ENCODE measurements at places on chromosomes 1 and 21. TPM values are rescaled to one million over a fixed set of nuclear protein-coding genes. Genes with fewer than 3 reads are reported as not detected.

Gene LSM10
- 55.3 TPM for total RNA-seq

Gene ACTN2
- 0.21 TPM for total RNA-seq

Gene SH2D2A
- total RNA-seq, result 453 TPM

Gene CFAP74
- total RNA-seq, result not detected

Gene NTRK1
- total RNA-seq, result 253 TPM

Gene RPE65
- not detected for total RNA-seq

Gene CLIC6
- total RNA-seq, result 1.3 TPM

Gene AGMAT
- 32.5 TPM for total RNA-seq

Gene SMIM12
- total RNA-seq, result 58.7 TPM

Gene VHLL
- total RNA-seq, result not detected

Gene TIMM17A
- total RNA-seq, result 92.6 TPM

Gene OR2AK2
- not detected for total RNA-seq

Gene KCNJ9
- not detected for total RNA-seq

Gene RUNX3
- 129 TPM for total RNA-seq

Gene RHD
- not detected for total RNA-seq

Gene CKS1B
- 178 TPM for total RNA-seq

Gene OR2T11
- not detected for total RNA-seq

Gene PADI4
- total RNA-seq, result not detected

Gene SPRR2E
- not detected for total RNA-seq

Gene TMEM61
- total RNA-seq, result 0.16 TPM

Gene MARK1
- not detected for total RNA-seq

Gene OR2T35
- not detected for total RNA-seq

Gene AKR7A3
- 1.4 TPM for total RNA-seq

Gene MFSD2A
- total RNA-seq, result 43.3 TPM

Gene TRNP1
- 0.85 TPM for total RNA-seq

Gene NLRP3
- total RNA-seq, result 0.09 TPM

Gene PEF1
- 56.5 TPM for total RNA-seq

Gene IRF6
- total RNA-seq, result not detected

Gene LIX1L
- 39.4 TPM for total RNA-seq

Gene TSPAN2
- 0.76 TPM for total RNA-seq

Gene CRNN
- total RNA-seq, result not detected

Measured in activated T-helper 2 cell treated with anti-CD3 and anti-CD28 coated beads, Interferon-gamma antibody, Interleukin-2, Interleukin-4, amounts not matched to agents 10 μg/mL and 5 μg/mL and 100 μg/mL, durations not matched to agents 14 hours and 24 hours and 36 hours (primary cell).